ENCODE measurements at places on chromosomes 11 and 22. TPM values are rescaled to one million over a fixed set of nuclear protein-coding genes. Genes with fewer than 3 reads are reported as not detected.

Gene MLC1
- total RNA-seq = not detected

Gene LINC01488
- total RNA-seq = not detected

Gene MS4A12
- total RNA-seq = not detected

Gene PVALB
- 0.75 TPM for total RNA-seq

Gene C11orf54
- total RNA-seq = 29.9 TPM

Gene RIBC2
- total RNA-seq = 5.1 TPM

Gene EIF3D
- 162 TPM for total RNA-seq

All from type B pancreatic cell (in vitro differentiated cells).